Right hindlimb (tissue), 1 donor: ENCODE measurements at places on chromosomes 5 and 9.

- no peak for DNase-seq
Observed at GRCh38 chr9:97811533-97812246, 41.3 kb upstream of the FOXE1 start.

DNA sequence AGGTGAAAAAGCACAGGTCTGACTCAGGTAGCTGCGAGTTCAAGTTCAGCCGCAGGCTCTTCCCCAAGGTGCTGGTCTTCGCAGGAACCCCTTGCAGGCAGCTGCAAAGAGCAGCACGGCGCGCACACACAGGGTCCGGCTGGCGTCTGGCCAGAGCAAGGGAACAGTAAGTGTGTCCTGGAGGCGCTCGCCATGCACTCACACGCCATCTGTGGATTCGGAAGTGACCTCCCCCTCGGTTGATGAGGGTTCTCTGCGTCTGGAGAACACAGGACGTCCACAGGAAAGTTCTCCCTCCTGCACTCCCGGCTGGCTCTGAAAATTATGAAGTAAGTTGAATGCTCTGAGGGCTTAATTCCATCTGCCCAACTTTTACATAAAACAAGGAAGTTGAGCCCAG, 14.0 kb upstream of the EGFL7 start:
- peak; percentile 66 for DNase-seq

- no peak for DNase-seq
Observed at GRCh38 chr9:1031951-1032601, 18.1 kb upstream of the DMRT2 start.

- DNase-seq: no peak
Observed at GRCh38 chr5:37836235-37836591, 3.6 kb downstream of the GDNF start.

DNA sequence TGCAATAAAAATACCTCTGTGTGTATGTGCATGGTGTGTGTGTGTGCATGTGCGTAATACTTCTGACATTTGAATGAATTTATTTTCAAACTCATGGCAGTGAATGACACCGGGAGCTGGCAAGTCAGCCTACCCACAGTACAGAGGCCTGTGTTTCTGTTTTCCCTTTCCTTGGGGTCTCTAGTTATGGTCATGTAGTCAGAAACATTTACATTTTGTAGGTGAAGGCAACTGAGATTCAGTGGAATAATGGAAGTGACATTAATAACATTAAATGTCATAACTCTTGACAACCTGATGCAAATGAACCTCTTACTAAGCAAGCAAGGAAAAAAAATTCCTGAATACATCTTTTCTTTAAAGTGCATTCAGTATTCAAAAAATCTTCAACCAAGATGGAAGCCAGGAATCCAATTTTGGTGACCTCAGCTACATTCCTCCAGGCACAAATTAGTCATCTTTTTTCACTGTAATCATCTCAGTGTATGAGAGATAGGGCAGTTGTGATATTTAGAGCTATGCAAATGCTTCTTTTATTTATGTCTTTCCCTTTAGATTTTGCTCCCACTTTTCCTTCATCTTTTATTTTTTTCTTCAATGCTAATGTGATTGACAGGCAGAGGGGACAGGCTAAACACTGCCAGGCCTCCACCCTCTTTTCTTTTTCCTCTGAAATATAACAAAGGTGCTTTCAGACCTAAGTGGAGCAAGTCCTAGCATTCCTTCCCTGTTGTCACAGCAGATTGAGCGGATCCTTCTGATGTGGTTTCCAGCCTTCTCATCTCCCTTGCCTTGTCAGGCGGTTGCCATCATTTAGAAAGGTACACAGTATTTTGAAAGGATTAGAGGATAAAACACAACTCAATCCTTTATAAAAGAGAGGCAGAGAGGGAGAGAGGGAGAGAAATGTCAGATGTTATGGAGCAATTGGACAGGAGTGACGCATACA, 569.8 kb upstream of the ADAMTS16 start:
- DNase-seq: no peak

- no peak for DNase-seq
Observed at GRCh38 chr5:68973696-68974095, 120.1 kb upstream of the SLC30A5 start.

DNA sequence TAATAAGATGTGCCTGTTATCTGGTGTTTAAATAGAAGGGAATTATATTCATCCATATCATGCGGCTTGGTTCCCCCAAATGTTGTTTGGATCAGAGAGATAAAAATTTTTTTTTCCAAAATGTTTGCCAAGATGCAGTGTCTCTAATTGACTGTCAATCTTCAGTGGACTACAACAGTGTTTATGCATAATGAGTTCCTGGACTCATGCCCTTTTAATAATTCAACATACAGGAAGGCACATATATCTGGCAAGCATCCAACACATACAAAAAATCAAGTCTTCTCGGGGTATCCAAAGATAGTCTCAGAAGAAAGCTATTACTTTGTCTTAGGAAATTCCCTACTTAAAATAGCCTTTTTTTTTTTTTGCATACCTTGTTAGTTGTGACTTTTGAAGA, 1534.7 kb downstream of the EFNA5 start:
- DNase-seq: no peak

DNA sequence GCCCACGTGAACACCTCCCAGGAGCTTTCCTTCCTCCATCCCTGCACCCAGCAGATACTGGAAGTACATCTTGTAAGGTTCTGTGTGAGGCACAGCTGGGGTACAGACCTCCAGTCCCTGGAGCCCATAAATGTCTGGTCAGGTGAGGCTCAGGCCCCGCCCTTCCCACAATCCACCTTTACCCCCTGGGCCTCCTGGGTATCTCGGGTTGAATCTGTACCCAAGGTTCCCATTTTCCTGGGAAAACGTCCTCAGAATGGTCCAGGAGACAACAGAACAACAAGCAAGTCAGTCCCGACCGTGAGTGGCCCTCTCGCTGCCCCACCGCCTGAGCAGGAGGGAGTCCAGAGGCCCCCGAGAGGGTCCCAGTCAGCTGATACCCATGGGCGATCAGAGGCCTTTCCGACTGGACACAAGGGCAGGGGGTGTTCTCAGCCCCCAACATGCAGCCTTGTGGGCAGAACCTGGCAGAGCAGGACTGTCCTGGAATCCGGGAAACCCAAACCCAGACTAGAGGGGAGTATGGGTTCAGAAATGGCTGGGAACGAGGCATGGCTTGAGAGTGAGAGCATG, 4.3 kb downstream of the SPATA31E1 start:
- DNase-seq: no peak
